ENCODE measurements at places on chromosomes 5 and 9.

GRCh38 chr9:94656200-94656599 lies 16.9 kb upstream of the FBP1 start:
- DNase-seq = no peak

DNA sequence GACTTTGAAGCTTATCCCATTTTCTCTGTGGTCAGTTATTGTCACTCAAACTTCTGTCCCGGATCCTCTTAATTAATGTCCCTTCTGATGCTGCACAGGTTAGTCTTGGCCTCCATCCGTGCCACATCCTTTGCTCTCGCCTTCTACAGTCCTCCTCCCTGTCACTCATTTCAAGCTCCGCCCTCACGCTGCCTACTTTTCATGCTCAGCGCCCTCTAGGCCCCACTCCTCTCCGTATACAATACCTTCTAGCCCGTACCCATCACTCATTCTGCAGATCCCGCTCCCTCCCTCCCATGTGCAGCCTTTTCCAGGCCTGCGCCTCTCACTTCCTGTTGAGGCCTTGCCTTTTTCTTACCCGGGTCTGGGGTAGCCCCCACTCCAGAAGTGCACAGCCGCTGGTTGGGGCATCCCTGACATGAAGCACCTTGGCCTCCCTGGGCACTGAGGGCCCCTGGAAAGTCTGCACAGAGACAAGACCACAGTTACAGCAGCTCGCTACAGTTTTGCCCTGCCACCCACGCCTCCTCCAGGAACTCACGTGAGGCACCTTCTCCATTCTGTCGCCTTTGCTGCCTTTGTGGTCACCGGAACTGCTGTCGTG lies 88.5 kb upstream of the SLC25A48 start:
- DNase-seq = no peak

- DNase-seq = no peak
Observed at GRCh38 chr9:129649726-129650679, 8.1 kb upstream of the ASB6 start.

GRCh38 chr5:69530561-69531405 lies 29.2 kb upstream of the GTF2H2C start:
- DNase-seq = no peak

GRCh38 chr9:1048811-1049210 lies 1.3 kb upstream of the DMRT2 start:
- DNase-seq = no peak

DNA sequence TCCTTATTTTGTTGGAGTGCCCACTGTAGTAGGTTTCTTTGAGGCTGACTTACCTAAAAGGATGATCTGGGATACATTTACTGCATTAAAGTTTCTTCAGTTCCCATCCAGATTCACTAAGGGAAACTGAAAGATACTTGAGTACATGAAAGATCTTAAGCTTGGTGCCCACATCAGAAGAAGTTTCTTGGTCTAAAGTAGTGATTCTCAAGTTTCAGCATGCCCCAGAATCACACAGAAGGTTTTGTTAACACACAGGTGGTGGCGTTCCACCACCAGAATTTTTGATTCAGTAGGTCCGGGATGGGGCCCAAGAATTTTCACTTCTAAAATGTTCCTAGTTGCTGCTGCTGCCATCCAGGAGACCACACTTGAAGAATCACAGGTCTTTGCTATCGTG lies 171.0 kb downstream of the ZNF462 start:
- DNase-seq = no peak

DNA sequence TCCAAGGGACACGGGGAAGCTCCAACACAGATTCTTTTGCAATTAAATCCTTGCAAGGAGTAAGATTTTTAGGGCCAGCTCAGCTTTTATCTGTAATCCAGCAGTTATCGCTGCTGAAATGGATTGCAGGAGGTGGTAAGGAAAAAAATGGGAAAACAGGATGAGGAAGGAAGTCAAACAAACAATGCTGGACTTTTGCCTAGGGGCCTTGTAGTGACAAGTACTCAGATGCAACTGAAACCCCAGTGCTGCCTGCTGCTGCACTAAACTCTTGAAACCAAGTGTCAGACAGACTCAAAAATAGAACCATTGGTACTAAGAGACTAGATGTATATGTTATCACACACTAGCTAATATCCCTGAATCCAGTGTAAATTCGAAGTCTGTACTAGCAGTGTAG lies 309.2 kb downstream of the CTNND2 start:
- no peak for DNase-seq

GRCh38 chr9:14062586-14063221 lies 251.2 kb downstream of the NFIB start:
- DNase-seq = no peak

DNA sequence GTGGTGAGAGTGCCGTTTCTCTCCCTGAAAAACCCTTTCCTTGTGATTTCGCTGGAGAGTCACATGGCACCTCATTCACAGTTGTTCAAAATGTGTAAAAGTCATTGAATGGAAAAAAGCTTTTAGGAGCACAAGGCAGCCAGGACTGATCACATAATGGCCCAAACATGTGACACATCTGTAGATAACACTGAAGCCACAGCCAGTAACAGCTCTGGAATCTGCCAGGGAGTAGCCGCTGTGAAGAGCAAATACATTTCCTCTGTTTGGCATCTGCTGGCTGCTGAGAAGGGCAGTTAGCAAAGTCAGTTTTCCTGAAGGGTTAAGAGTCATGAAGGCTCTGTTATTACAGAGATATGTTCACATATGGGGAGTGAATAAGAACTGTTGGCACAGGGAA lies 271.8 kb downstream of the NNT start:
- peak; percentile 31 for DNase-seq

GRCh38 chr5:122187426-122187825 lies 58.1 kb downstream of the ZNF474 start:
- no peak for DNase-seq

- DNase-seq = no peak
Observed at GRCh38 chr9:105355781-105356180, 92.1 kb upstream of the FSD1L start.

DNA sequence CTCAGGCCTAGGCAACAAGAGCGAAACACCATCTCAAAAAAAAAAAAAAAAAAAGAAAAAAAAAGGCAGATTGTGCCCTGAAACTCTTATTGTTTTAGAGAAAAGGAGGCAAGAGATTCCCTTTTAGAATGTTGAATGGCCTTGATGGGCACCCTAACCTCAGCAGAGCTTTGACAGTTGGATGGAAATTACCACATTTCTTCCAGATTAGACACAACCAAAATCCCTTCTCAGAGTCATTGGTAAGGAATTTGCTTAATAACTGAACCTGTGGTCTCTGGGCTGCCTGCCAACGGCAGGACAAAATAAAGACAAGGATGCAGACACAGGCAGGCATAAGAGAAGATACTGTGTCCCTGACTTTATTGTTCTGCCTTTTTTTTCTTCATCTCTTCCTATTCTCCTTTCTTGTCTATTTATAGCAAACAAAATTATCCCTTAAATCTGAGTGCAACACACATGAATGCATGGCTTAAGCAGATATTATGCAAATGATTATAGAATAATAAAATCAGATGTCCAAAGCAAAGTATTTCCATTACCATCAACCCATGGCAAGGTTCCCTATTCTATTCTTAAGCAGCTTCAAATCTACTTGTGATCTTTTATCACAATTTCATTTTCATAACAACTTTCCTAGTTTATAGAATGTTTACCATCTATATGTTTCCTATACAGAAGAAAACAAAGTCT lies 37.3 kb upstream of the TRIO start:
- DNase-seq = peak; percentile 70

- DNase-seq = no peak
Observed at GRCh38 chr5:63959177-63959982, 2.9 kb downstream of the HTR1A start.

DNA sequence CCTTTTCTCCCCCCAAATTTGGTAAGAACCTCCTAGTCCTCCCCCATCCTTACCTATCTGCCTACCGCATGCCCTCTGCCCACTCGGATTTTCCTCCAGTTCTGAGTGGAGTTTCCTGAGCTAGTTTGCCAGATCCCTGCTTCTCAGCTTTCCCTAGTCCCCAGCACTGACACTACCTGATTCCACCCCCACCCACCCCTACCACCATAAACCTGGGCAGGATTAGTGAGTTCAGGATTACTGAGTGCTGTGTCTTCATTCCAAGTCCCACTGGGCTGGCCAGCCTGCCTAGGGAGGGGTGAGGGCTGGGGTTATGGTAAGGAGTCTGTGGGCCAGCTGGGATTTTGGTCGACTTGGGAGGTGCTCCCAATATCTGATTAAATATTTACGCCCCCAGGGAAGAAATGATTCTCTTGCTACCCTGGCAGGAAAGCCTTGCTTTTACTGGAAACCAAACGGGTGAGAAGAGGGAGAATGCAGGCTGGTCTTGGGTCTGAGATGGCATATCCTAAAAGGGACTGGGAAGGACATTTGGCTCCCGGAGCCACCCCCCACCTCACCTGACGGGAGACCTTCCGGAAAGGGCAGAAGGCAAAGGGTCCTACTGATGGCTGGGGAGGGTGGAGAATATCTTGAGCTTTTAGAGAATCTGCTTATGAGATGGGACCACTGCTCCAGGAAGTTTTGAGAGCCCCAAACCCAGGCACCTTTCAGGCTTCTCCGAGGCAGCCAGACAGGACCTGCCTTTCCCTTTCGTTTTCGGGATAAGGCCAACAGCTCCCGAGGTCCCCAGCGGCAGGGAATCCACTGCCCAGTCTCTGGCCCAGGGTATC lies 3.7 kb downstream of the PITX1 start:
- no peak for DNase-seq

- DNase-seq = no peak
Observed at GRCh38 chr5:81400375-81400774, 6.4 kb upstream of the ACOT12 start.

- DNase-seq = no peak
Observed at GRCh38 chr5:80780761-80781285, 126.0 kb upstream of the DHFR start.

DNA sequence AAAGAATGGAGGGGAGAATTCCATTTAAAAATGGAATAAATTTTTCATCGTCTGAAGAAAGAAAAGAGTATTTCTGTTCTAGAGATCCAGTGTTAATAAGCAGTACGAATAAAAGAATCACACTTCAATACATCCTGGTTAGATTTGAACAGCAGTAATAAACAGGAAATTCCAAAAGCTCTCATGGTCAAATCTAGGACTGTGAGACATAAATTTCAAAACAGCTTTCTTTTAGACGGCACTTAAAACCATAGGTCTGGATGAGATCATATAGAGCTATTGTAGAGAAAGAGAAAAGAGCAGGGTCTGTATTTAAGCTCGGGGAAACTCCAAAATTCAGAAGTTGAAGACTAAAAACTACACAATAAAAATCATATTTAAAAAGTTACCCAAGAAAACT lies 1006.9 kb upstream of the CTNND2 start:
- DNase-seq = no peak

- DNase-seq = no peak
Observed at GRCh38 chr5:45252978-45253377, 443.2 kb downstream of the HCN1 start.

- DNase-seq = no peak
Observed at GRCh38 chr5:41924526-41924871, 582 bp upstream of the FBXO4 start.

DNA sequence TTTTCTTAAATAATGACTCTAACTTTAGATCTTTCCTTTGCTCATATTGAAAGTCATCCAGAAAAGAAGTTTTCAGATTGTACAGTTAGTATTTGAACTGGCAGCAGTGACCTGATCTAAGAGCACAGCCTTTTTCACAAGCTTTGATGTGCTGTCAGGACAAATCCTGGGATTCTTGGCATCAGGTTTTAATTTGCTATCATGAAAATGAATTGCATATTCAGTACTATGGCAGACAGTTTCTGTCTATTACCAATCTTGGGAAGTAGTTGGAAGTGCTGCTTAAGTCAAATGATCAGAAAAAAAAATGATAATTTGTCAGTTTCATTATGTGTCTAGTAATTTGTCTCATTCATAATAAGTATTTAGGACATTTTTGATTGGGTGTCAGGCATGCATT lies 925.6 kb upstream of the ARRDC3 start:
- DNase-seq = no peak

GRCh38 chr5:83376461-83376860 lies 95.1 kb upstream of the VCAN start:
- DNase-seq = no peak

DNA sequence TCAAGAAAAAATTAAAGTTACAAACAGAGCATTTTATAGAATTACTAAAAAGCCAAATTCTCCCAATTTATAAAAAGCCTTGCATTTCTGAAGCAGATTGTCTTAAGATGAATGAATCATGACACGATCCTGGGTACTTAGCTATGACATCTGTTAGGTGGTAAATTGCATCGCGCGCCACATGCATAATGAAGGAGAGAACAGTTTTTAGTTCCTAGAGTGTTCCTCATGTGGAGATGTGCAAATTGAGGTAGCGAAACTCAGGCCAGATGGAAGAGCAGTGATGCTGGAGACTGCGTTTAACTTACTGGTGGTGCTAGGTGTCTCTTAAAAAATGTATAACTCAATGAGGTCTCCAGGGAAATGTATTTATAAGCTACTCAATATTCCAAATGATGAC lies 516.1 kb downstream of the EFNA5 start:
- no peak for DNase-seq

DNA sequence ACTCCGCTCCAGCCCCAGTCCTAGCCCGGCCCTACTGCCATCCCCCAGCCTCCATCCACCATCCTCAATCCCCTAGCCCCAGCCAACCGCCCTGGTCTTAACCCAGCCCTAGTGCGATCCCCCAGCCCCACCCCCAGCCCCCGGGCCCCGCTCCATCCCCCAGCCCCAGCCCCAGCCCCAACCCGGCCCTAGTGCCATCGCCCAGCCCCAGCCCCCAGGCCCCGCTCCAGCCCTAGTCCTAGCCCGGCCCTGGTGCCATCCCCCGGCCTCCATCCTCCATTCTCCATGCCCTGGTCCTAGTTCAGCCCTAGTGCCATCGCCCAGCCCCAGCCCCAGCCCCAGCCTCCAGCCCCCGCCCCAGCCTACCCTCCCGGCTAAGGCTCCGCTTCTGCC lies 398 bp downstream of the TOR1A start:
- no peak for DNase-seq

DNA sequence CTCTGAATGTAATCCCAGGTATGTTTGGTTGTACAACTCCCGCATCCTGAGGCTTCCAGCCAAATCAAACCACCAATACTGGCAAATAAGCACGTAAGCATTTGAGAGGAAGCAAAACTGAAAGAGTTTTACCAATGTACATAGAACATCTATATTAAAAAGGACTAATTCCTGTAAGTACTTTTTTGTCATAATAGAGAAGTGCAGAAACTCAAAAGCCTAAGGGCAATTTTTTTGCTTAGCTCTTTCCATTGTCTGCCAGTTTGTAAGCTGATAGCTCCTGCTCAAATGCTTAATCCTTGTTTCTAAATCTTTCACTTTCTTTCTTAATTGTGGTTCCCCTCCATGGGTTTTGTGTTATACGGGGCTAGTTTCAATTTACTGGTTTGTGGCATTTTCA lies 1151.8 kb downstream of the CDH12 start:
- no peak for DNase-seq

GRCh38 chr9:78664370-78664769 lies 367.4 kb downstream of the PSAT1 start:
- no peak for DNase-seq

DNA sequence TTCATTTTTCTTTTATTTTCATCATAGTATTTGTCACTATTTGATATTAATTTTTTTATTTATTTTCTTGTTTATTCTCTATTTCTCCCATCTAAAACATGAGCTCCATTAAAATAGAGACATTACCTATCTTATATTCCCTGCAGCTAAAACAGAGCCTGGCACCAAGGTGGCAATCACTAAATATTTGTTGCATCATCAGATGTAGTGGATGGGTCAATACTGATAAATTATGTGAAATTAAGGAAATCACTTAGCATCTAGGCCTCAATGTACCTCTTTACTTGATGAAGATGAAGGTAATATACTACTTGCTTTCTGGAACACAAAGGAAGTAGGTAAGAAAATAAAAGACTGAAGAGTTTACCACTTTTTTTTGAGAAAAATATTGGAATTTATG lies 24.6 kb downstream of the MFAP3 start:
- no peak for DNase-seq

GRCh38 chr5:979100-979817 lies 29.3 kb upstream of the NKD2 start:
- no peak for DNase-seq

Data from BJ (cell line).